ENCODE measurements at places on chromosomes 1 and 21.
A peak's percentile ranks its signal among the peaks of the same experiment; 100 is the strongest.

- peak; percentile 35 for DNase-seq
Measured at GRCh38 chr1:1630965-1631781, 800 bp upstream of the MMP23B start.

DNA sequence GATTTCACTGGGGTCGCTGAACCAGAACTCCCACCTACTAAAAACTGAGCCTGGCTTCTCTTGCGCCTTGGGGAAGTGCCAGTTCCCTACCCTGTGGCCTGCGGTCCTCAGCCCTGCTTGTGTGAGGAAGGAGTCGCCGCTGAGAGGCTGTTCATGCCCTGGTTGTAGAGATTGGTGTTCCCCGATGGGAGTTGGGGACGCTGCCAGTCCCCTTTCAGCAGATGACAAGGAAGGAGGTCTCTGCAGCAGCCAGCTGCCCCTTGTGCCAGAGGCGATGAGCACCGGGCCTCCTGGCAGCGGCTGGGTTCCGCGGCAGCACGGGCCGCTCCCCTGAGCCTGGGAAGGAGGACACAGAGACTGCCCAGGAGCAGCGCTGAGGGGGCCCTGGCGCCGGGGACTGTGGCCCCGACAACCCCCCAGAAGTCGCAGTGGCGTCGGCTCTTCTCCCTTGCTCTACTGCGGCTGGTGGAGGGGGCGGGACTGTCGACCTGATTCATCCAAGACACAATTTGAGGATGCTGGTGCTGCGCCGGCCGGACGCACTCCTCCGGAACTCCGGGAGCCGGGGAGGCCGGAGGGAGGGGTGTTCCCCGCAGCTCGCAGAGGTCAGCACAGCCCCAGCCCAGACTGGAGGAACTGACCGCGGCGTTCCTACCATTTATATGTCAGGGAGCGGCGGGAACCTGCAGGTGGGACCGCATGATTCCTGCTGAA, 12.0 kb upstream of the ADORA3 start:
- peak; percentile 35 for DNase-seq

- no peak for DNase-seq
Measured at GRCh38 chr21:46020581-46020980, 39.0 kb downstream of the COL6A1 start.

GRCh38 chr1:53122961-53123413, 19.5 kb downstream of the SLC1A7 start:
- DNase-seq: no peak

GRCh38 chr1:66275601-66276023, 258.3 kb upstream of the SGIP1 start:
- DNase-seq: no peak

DNA sequence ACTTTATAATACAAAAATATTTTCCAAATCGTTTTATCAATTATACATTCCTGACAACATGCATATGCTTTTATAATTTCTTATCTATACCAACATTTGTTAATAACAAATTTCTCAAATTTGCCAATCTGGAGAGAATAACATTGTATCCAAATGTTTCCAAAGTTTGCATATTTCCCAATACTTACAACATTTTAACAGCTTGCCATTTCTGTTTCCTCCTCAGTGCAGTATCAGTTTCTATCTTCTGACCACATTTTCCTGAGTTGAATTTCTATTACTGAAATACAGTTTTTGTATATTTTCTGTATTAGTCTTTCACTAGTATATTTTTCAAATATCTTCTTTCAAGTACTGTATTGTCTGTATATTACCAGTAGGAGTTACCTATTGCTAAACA, 1594.3 kb downstream of the PLA2G4A start:
- DNase-seq: no peak

GRCh38 chr1:156471496-156472490, 28.8 kb downstream of the MEF2D start:
- DNase-seq: peak; percentile 36

- no peak for DNase-seq
Measured at GRCh38 chr1:212728606-212729005, 29.0 kb upstream of the BATF3 start.

GRCh38 chr1:8607906-8608305, 209.5 kb downstream of the RERE start:
- no peak for DNase-seq
